Left ventricle myocardium inferior (tissue), 1 donor: ENCODE measurements at places on chromosomes 1 and 21. TPM values are rescaled to one million over a fixed set of nuclear protein-coding genes. Genes with fewer than 3 reads are reported as not detected.

The CD164L2 gene
- not detected for total RNA-seq

The SPRR1A gene
- not detected for total RNA-seq

The LDLRAD1 gene
- not detected for total RNA-seq

DNA sequence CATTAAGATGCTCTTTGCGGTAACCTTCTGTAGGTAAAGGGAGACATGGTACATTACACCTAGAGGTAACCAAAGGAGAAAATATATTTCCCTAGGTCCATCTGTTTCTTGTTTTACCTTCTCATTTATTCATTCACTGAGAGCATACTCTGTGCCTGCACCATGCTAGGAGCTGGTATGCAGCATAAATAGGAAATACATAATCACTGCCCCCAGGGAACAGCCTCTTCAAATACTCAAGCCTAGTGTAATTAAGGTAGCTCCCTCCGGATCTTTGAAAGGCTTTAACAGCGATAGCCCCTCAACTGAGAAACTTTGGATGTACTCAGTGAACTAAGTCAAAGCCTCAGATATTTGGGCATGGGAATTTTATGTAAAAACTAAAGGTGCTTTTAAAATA is 123.6 kb downstream of the GABPA start:
- no peak for DNase-seq

DNA sequence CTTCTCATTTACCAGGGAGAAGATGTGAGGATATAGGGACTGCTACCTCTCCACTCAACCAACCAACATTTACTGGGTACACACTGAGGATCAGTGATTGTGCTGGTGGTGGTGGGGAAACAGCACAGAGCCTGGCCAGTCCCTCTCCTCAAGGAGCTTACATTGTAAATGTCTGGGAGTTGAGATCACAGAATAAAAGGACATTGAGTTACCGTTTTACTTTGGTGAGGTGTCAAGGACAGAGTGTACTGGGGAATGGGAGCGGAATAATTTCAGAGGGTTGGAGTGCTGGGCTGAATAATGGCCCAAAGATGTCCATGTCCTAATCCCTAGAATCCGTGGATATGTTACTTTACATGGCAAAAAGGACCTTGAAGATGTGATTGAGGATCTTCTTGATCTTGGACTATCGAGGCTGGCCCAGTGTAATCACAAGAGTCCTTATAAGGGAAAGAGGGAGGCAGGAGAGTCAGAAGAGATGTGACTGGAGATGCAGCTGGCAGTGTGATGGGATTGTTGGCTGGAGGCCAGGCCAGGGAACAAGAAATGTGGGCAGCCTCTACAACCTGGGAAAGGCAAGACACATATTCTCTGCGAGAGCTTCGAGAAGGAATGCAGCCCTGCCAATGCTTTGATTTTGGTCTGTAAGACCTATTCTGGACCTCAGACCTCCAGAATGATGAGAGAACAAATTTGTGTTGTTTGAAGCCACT is 26.6 kb upstream of the RWDD3 start:
- no peak for DNase-seq
